ENCODE measurements at places on chromosomes 6 and 20.
A peak's percentile ranks its signal among the peaks of the same experiment; 100 is the strongest.

- DNase-seq, result no peak
Measured at GRCh38 chr20:62064770-62065673, 659 bp downstream of the TAF4 start.

DNA sequence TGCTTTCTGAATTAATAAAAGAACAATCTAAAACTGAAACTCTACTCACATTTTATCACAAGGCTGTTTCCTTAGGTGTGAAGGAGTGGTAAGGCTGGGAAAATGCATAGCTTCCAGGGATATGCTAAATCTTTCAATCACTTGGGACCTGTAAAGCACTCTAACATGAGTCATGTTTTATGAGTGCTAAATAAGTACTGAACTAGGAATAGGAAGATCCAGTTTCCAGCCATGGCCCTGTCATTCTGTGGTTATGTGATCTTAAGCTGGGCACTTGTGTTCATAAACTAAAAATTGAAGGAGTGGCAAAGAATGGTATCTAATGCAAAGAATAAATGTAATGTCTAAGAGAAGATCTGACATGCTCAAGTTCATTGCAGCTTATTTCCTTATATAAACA is 6.1 kb upstream of the TMEM200A start:
- no peak for DNase-seq

DNA sequence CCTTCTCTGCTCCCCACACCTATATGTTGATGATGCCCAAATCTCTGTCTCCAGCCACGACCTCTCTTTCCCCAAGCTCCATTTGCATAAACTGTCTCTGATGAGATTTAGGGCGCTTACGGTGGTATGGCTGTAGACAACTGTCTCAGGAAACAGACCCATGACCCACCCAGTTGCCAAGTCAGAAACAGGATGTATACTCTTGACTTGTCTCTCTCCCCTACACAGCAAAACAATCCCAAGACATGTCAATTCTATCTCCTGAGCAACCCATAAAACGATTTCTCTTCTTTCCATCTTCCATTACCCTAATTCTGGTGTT is 13.9 kb downstream of the GNL1 start:
- DNase-seq, result no peak

GRCh38 chr6:156883497-156884252 is 106.5 kb downstream of the ARID1B start:
- no peak for DNase-seq

DNA sequence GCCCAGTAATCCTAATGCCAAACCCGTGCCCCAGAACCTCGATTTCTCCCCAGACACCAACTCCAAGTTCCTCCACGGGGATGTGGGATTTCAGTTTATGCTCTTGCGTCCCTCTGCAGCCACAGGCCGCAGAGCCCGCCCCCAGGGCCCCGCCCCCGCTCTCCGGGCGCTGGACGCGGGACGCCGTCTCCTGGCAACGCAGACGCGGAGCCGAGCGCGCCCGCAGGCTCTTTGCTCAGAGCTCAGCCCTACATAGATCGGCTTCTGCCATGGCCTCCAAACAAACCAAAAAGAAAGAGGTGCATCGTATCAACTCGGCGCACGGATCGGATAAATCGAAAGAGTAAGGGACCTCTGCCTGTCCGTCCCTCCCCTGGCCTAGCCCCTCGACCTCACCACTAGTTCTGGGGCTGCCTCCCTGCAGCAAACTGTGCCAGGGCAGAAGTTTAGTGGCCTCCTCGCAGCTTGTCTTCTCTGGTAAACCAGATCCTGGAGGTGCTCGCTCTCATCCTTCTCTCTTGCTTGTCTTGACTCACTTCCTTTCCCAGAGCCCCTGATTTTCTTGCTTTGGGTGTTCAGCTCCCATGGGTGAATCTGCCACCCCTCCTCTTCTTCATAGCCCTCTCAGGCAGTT is at the start of gene ADGB:
Gene ADGB, plus strand, starts transcription at position 201 of the 634 bp plus-strand sequence. Its CDS starts 69 bp downstream, at position 270.
- no peak for DNase-seq

DNA sequence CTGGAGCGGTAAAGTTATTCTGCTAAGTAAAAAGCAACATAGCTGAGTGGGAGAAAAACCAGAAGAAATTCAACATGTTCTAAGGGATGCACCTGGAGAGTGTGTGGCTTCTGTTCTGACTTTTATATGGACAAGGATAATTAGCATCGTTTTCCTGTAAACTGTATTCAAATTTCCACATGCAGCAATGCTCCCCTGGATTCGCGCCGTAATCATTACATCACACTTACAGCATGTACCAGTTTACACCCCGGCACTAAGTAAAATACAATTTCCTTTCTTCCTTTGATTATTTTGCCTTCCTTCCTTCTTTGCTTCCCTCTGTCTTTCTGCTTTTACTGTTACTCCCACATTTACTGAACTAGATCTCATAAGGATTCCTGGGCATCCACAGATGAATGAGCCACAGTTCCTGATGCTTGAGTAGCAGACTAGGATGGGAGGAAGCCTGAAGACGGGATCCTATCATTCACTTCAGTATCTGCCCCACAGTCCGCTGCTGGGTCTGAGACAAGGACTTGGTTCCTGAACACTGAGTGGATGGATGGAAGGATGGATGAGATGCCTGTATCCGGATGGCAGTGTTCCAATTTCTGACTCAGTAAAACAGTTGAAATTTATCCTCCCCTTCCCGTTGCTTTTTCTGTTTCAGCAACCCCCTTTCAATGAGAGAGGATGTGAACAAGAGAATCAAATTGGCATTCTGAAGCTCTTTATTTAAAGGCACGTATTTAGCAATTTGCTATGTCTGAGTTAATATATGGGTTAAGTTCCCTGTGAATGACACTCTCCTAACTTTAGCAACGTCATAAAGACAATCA is 174.6 kb downstream of the GJA10 start:
- DNase-seq, result no peak

GRCh38 chr6:73710470-73710869 is 14.5 kb downstream of the CD109 start:
- DNase-seq, result no peak

DNA sequence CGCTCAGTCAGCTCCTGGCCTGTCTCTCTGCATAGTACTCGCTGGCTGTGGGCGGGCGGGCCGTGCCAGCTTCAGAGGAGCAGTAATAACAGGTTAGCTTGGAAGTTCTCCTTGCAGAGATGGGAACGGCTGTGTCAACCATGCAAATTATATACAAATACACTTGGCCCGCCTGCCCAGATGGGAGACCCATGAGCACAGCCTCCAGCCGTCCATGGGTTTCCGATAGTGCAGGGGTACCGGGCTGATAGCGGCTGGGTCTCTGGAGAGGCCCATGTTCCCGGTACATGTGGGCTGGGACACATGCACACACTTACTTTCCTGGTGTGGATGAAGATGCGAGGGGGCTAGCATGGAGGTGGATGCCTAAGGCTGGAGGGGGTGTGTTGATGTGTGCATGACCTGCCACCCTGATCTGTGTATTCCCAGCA is 12.8 kb upstream of the ZNF831 start:
- no peak for DNase-seq

DNA sequence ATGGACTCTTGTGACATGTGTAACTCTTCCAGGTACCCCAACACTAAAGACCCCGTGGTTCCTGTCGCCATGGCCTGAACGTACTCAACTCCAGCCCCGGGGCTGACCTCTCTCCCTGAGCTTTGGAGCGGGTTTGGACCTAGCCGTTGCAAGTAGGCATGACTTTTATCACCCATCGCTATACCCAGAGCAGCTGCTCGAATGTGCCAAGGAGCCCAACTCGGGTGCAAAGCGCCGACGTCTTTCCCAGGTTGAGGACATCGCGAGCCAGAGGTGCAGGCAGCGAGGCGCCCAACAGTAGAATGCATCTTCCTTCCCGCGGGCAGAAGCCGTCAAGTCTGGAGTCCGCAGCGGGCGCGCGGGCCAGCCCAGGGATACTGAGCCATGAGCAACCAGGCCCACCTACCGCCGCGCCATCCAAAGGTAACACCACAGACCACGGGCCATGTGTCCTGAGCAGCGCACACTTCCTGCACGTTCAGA is 5.7 kb upstream of the LAMP5 start:
- DNase-seq, result no peak

DNA sequence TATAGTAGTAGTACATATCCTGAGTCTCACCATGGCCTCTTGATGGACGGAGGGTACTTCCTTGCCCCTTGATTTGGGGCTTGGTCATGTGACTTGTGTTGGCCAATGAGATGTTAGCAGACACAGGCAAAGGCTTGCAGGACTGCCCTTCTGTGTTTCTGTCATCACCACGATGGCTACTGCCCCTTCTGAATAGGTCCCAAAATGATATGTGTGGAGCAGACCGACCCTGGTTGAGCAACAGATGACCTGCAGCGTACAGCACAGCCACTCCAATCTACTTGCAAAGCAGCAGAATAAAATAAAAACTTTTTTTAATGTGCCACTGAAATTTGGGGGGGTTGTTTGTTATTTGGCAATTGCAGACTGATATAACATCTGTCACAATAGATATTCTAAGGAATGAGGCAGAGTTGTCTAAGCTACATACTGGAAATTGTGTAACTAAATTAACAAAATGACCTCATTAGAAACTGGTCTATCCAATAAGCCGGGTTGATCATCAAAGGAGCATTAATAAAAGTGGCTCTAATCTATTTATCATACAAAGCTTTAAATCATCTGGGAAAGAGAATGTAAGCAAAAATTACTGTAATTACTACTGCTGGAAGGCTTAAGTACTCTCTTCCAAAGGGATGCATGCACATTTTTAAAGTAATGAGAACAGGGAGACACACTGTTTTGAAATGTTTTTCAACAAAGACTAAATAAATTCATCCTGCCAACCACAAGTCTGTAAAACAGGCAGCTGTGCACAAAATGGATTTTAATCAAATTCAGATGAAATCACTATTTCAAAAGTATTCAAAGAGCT is 209.5 kb downstream of the KIF16B start:
- DNase-seq, result no peak

DNA sequence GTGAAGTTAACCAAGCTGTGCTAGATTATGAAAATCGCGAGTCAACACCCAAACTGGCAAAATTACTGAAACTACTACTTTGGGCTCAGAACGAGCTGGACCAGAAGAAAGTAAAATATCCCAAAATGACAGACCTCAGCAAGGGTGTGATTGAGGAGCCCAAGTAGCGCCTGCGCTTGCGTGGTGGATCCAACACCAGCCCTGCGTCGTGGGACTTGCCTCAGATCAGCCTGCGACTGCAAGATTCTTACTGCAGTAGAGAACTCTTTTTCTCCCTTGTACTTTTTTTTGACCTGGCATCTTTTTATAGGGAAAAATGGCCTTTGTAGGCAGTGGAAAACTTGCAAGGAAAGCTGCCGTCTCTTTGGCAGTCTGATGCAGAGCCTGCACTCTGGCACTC is 6.8 kb downstream of the GID8 start:
- DNase-seq, result no peak

DNA sequence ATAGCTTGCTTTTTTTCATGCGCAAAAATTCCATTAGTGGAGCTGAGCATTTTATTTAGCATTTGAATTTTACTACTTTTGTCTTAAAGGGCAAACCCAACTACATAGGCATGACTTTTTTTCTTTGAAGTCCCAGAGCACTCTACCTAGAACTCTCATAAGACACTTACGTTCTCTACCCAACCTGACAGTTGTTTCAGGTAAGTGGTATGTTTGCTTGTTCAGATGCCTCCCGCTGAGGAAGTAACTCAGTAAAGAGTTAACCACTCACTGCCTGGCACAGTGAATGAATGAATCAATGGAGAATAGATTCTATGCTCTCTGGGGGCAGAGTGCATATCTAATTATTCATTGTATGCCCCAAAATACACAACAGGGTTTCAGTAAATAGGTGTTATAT is 212.3 kb upstream of the PRDM1 start:
- DNase-seq, result no peak

- no peak for DNase-seq
Measured at GRCh38 chr20:23966927-23967615, 21.5 kb downstream of the GGTLC1 start.

DNA sequence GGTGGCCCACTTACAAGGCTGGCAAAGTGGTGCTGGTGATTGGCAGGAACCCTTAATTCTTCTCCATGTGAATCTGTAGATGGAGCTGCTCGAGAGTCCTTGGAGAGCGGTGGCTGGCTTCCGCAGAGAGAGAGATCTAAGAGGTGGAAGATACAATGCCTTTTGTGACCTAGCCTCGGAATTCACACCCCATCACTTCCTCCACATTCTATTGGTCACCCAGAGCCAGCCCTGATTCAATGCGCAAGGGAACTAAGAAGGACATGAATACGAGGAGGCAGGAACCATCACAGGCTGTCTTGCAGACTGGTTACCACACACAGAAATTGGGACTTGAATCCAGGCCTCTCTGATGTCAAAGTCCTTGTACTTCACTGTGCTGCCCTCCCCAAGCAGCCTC is 128.9 kb upstream of the PROKR2 start:
- no peak for DNase-seq

DNA sequence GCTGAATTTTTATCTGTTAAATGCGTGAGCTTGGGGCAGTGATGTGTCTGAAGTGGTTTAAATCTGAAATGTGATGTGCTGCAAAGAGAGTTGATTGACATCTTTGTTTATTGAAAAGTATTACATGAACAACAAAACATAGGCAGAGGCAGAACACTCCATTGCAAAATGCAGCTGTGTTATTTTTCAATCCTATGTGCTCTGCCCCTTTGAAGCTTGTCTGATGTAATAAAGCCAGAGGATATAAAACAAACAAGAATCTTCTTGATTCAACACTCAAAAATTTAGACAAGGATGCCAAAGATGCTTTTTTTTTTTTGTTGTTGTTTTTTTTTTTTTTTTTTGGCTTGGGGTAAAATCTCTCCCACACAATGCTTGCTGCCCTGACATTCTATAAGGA is 482.4 kb upstream of the MMS22L start:
- no peak for DNase-seq

GRCh38 chr6:130259557-130259956 is 36.8 kb upstream of the SAMD3 start:
- DNase-seq, result no peak

- DNase-seq, result no peak
Measured at GRCh38 chr20:43812216-43812615, 85.4 kb upstream of the GTSF1L start.

GRCh38 chr6:141809901-141810300 is 322.8 kb upstream of the GJE1 start:
- no peak for DNase-seq

GRCh38 chr6:5644523-5645185 is 362.1 kb downstream of the NRN1 start:
- no peak for DNase-seq

DNA sequence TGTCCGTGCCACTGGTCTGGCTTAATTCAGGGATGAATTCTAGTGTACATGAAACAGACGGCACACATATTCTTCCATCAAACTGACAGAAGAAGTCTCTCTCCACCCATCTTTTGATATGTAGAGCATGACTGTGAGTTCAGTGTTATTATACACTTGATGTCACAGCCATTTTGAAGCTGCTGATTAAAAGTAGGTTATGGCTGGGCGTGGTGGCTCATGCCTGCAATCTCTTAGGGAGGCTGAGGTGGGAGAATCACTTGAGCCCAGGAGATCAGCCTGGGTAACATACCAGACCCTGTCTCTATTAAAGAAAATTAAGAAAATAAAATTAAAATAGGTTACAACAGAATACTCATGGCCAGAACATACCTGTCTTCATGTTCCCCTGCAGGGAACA is 20.7 kb downstream of the C6orf15 start:
- no peak for DNase-seq

- DNase-seq, result peak; percentile 12
Measured at GRCh38 chr6:35299674-35300073, 2.1 kb downstream of the DEF6 start.

GRCh38 chr6:57013521-57013926 is 33.0 kb upstream of the KIAA1586 start:
- DNase-seq, result no peak

GRCh38 chr6:126188279-126188909 is 151.5 kb upstream of the CENPW start:
- DNase-seq, result no peak
